ENCODE measurements at places on chromosomes 12 and 14.

DNA sequence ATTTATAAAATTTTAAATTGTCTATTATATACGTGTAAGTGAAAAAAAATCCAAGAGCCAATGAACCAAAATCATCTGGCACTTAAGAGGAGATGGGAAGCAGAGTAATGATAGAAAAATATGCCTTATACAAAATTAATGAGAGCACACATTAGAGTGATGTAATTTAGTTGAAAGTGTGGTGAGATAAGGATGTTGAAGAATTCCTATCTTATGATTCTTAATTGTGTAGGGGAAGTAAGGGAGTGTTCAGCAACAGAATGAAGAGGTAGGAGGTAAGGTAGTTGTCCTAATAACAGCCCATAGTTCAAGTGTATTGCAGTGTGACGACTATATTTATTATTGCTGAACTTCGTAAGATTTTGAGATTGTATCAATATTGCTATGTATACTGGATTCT, 843.4 kb upstream of the FLRT2 start:
- DNase-seq, result no peak

- DNase-seq, result no peak
Measured at GRCh38 chr14:37864861-37865718, 269.7 kb downstream of the TTC6 start.

DNA sequence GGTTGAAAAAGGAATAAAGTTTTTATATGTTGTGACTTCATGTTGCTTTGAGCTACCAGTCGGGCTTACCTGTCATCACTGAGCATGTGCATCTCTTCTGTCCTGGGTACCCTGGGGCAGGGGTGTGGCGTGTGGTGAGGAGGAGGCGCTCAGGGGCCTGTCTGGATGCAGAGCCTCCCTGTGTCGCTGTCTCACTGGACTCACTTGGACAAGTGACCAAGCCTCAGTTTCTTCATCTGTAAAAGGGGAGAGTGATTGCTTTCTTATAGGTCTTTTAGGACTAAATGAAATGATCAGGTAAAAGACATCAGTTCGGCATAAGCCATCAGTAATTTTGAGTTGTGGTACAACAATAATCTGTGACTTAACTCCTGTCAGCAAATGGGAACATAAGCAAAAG, 22.1 kb downstream of the ATP6V0A2 start:
- no peak for DNase-seq

DNA sequence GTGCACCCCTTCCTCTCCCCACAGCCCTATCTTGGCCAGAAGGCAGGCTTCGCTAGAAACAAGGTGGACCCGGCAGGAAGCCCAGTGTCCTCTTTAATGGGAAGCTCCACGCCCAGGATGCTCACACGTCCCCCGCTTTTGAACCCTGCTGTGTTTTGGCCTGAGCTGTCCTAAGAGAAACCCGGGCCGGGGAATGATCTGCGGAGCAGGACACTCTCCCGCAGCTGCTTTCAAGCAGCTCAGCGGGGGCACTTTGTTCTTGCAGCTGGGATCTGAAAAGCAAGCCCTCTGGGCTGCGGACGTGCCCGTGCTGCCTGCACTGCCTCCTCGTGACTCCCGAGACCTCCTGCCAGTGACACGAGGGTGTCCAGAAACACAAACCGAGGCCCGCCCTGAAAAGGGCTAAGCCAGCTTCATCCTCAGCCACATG, 30.0 kb downstream of the SCARB1 start:
- DNase-seq, result no peak

DNA sequence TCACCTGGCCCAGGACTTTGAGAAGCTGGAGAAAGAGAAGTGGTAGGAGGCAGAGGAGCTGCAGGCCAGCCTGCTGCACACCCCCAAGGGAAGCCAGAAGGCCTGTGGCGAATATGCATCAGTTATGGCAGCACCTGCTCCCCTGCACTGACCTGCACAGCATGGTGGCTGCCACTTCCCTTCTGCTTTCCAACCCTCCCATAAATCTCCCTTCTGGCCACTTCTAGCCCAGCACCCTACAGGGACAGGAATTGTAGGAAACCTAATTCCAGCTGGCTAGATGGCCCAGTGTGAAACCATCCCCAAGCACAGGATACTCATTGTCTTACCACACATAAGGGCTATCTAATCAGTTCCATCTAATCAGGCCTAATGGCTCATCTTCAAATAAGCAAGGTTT, 136.3 kb downstream of the TBX3 start:
- DNase-seq, result no peak

- no peak for DNase-seq
Measured at GRCh38 chr12:12182703-12183365, 84.0 kb downstream of the LRP6 start.

- no peak for DNase-seq
Measured at GRCh38 chr12:115749071-115749841, 528.2 kb downstream of the MED13L start.

GRCh38 chr12:71312768-71313403, 126.7 kb upstream of the LGR5 start:
- no peak for DNase-seq

GRCh38 chr12:122888232-122888752, 7.6 kb downstream of the VPS37B start:
- no peak for DNase-seq

DNA sequence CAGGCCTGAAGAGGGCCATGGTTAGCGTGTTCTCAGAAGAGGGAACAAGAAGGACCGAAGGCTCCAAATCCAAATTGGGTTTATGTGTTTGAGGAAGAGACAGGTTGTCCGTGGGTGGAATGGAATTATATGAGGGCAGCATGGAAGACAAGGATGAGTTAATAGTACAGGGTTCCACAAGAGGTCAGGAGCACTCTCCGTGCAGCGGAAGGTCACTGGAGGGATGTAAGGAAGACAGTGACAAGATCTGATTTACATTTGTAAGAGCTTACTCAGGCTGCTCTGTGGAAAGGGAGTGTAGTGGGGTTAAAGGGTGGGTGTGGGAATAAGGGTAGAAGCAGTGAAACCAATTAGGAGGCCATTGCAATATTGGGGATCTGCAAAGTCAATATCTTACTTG, 97.0 kb downstream of the TPH2 start:
- no peak for DNase-seq

- no peak for DNase-seq
Measured at GRCh38 chr14:80634106-80634758, 307.3 kb downstream of the CEP128 start.

DNA sequence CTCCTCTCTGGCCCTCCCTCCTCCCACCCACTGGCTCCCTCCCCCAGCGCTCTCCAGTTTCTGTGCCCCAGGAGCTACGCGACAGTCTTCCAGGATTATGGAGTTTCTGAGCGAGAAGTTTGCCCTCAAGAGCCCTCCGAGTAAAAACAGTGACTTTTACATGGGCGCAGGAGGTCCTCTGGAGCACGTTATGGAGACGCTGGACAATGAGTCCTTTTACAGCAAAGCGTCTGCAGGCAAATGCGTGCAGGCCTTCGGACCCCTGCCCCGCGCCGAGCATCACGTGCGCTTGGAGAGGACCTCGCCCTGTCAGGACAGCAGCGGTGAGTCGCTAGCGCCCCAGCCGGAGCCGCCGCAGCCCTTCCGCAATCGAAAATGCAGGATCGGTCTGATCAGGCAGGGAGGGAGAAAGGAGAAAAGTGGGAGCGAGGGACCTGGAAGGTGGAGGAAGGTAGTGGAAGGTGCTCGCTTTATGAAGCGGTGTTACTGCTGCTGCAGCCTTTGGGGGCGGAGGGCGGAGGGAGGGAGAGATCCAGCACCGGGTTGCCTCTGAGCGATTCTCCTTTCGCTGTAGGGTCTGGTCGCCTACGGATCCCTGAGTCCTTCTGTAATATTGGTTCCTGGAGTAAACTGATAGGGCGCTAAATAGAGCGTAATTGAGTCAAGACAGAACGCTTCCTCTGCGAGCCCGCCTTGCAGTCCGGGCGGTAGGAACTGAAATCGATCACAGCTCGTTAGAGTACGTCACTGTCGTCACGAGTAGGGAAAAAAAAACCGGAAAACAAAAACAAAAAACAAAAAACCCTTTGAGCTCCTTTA, at the start of gene ALX1:
Gene ALX1 (plus strand): TSS at position 56 of the 819 bp plus-strand sequence. CDS start 42 bp downstream, at position 98.
- DNase-seq, result peak; percentile 66

- no peak for DNase-seq
Measured at GRCh38 chr12:84336231-84336630, 576.4 kb downstream of the SLC6A15 start.

GRCh38 chr12:93979189-93979588, 169.2 kb upstream of the PLXNC1 start:
- DNase-seq, result no peak

DNA sequence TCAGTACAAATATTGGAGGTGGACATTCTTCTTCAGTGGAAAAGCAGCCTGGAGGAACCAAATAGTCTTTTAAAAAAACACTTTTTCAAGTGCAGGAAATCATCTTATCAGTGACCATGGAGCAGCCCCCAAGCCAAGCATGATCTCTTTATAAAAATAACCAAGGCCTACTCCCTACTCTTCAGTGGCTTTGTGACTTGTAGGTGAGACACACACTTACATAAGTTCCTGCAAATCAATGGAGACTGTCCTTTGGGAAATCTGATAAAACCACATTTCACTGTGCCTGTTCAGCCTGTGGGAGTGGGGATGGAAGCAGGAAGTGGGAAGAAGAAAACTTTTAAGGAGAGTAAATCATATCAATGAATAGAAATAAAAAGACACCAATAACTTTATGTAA, 56.3 kb downstream of the MBIP start:
- no peak for DNase-seq

- DNase-seq, result no peak
Measured at GRCh38 chr14:75213172-75213571, 36.8 kb upstream of the TMED10 start.

DNA sequence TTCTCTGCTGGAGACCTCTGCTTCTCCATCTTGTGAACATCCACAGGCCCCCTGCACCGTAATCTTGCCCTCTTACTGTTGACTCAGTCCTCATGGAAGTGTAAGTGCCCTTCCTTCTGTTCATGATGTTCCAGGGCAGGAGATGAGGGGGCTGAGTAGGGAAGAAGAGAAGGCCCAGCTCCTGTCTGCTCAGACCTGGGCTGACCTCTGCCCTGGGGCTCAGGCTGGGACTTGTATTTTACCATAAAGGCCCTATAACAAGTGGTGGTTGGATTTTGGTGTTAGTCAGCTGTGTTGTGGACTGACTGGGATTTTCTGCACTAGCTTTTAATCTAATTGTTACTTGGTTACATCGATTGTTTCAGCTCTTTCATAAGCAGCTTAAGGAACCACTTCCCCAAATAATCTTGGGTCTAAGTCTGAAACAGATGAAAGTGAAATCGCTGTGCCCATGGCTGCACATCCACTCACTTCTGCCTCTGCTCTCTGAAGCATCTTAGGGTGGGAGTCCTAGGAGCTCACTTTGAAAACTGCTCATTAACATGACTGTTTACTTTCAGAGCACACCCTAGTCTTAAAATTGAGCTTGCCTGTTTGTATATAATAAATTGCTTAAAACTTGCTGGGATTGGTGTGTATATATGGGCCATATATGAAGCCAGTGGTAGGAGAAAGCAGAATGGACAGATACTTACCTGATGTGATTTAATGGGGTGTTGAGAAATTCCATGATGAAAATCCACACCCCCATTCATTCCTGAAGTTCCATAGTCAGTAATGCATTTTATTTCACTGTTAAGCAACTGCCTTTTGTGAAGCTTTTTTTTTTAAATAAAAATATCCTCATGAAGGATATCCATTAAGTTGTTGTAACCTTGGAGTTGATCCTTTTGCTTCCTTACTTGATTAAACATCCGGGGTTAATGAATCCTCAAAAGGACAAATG, 17.7 kb downstream of the C12orf71 start:
- DNase-seq, result no peak

GRCh38 chr12:114447274-114447716, 41.4 kb upstream of the TBX5 start:
- no peak for DNase-seq

GRCh38 chr12:131008913-131009270, 55.2 kb downstream of the ADGRD1 start:
- no peak for DNase-seq

DNA sequence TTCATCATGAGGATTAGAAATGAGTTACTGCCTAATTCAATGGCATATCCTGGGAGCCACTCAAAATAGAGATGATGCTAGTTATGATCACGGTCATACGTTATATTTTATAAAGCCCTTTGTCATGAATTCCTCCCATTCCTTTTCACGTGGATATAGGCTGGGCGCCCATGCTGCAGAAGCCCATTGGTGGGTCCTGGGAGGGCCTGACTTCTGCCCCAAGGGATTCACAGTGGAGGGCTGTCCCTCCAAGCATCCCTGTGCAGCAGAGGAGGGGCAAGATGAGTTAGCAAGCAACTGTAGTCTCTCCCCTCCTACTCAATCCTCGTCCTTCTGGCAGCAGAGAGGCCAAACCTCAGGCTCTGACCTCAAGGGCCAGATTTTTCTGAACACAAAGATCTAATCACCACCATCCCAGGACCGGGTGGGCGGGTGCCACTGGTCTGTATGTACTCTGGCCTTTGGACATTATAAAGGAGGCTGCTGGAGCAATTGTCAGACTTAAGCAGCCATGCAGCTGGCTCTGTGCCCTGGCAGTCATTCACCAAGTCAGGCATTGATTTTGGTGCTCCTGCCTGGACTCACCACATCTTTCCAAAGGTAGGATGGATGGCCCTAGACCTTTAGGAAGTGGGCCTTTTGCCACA, 8.6 kb downstream of the GLTP start:
- DNase-seq, result no peak

DNA sequence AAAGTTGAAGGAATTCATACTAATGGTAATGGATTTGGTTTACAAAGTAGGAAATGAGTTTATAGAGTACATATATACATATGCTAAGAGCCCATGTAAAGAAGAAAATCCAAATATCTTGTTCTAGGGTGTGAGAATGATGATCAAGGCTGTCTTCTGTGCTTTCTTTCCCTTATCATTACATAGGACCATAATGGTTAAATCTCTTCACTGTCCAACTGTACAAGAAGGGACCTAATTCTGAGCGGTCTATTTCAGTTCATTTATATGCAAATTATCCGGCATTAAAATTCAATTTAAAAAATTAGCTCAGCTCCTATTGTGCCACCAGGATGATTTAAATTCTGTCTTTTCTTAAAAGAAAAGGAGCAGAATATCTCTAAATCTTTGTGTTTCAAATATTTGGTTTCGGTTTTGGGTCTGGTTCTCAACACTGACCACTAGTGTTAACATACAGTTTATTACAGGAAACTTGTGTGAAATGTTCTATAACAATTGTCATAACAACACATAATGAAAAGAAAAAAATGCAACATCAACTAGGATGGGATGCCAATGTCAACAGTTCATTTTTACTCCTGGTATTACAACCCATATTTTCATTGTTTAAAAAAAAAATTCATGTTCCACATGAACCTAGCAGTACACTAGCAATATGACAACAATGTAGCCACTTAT, 16.8 kb downstream of the OR4K1 start:
- DNase-seq, result no peak

DNA sequence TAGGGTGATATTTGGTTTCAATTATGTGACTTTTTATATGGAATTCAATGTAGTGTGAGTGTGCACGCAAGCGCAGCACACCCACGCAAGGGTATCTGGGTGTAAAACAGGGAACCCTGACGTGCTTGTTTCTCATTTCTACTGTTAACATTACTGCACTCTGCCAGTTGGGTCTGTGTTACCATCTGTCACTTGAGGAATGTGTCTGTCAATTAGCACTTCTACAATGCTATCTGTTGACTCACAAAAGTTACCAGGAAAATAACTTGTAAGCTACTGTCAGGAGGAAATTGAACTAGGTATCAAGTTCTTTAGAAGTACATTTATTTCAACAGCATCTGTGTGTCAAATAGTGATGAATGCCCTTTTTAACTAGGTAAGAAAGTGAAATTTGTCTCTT, 695.5 kb upstream of the LRFN5 start:
- no peak for DNase-seq

GRCh38 chr12:132471011-132471857, 18.7 kb upstream of the FBRSL1 start:
- DNase-seq, result no peak
